ENCODE measurements at places on chromosomes 7 and 10. TPM values are rescaled to one million over a fixed set of nuclear protein-coding genes. Genes with fewer than 3 reads are reported as not detected.

DNA sequence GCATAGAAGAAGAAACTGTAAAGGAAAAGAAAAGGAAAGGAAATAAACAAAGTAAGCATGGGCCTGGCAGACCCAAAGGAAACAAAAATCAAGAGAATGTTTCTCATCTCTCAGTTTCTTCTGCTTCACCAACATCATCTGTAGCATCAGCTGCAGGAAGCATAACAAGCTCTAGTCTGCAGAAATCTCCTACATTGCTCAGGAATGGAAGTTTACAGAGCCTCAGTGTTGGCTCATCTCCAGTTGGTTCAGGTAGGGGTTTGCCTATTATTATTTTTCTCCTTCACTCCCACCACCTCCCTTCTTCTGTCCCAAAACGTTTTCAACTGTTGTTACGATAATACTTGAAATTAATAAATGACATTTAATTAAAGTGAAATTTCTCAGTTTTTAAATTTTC is 139.6 kb downstream of the MLLT10 start:
- DNase-seq, result no peak

Gene ST8SIA6
- total RNA-seq, result 2.4 TPM

Gene GPR26
- total RNA-seq, result not detected

- no peak for DNase-seq
Observed at GRCh38 chr7:149478754-149479153, 17.9 kb upstream of the ZNF777 start.

- DNase-seq, result no peak
Observed at GRCh38 chr7:11345621-11346020, 371.9 kb downstream of the PHF14 start.

DNA sequence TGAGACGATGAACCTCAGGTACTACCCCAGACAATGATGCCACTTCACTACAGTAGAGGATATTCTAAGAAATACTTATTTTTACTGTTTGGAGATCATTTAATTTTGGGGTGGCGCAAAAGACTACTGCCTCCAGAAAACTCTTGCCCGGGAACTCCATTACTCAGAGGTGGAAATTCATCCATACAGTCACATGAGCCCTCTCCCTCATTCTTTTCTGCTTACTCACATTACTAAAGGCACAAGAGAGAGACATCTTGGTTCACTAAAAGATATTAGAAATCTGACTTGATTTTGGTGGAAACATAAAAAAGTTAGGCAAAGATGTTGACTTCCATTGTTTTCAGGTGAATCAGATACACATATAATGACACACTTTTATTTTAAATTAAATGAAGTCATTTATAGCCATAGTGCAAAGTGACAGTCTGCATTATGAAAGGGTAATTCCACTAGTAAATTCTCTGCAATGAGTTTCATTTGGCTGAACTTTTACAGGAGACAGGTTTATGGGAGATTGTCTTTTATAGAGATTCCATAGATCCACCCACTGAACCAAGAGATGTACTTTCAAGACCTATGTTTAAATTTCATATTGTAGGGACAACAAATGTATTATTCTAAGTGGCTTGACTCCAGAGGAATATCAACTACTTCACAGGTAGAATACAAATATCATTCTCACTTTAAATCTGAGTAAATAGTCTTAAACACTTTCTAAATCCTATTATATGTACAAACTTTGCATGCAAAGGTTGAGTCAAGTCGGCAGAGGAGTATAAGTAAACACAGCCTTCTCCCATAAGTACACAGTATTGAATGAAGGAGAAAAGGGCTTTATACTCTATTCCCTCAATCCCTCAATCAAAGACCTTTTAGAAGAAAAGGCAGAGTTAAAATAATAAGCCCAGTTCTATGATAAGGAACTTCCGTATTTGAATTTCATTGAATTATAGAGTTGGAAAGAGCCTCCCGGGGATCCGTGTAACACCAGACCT is 18.8 kb downstream of the NEBL start:
- DNase-seq, result no peak

- DNase-seq, result no peak
Observed at GRCh38 chr10:317271-317769, 182.1 kb downstream of the ZMYND11 start.

GRCh38 chr10:129968020-129968852 is 4.2 kb upstream of the EBF3 start:
- DNase-seq, result no peak
